ENCODE measurements at places on chromosomes 7 and 10. TPM values are rescaled to one million over a fixed set of nuclear protein-coding genes. Genes with fewer than 3 reads are reported as not detected.

ACTR3C gene
- 17.6 TPM for total RNA-seq

ARHGAP22 gene
- total RNA-seq, result 1.6 TPM

PGAM2 gene
- total RNA-seq, result 0.52 TPM

DCLRE1C gene
- total RNA-seq, result 19.0 TPM

CREB5 gene
- 3.6 TPM for total RNA-seq

WIPF3 gene
- total RNA-seq, result 1.6 TPM

- H3K36me3 ChIP-seq, result no peaks in the 10 kb centered on the region
- H3K4me3 ChIP-seq, result no peak overlapping the region
- H3K27ac ChIP-seq, result no peak overlapping the region
- no peak for DNase-seq
- H3K27me3 ChIP-seq, result no peaks in the 10 kb centered on the region
These were observed 114.8 kb downstream of the FAM53B start for GRCh38 chr10:124629415-124629814.

DNA sequence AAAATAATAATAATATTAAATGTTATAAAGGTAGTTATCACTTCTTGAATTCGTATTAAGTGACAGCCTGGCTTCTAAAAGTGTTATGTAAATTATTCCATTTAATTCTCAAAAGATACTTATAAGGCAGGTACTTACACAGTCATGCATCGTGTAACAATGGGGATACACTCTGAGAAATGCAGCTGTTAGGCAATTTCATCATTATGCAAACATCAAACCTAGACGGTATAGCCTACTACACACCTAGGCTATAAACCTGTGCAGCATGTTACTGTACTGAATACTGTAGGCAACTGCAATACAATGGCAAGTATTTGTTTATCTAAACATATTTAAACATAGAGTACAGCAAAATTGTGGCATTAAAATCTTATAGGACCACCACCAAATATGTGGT is 1.5 kb downstream of the IFIT1 start:
- peak; percentile 1 for DNase-seq
- H3K27me3 ChIP-seq, result no peaks in the 10 kb centered on the region
- H3K4me3 ChIP-seq, result no peak overlapping the region
- no peaks in the 10 kb centered on the region for H3K4me1 ChIP-seq

DNA sequence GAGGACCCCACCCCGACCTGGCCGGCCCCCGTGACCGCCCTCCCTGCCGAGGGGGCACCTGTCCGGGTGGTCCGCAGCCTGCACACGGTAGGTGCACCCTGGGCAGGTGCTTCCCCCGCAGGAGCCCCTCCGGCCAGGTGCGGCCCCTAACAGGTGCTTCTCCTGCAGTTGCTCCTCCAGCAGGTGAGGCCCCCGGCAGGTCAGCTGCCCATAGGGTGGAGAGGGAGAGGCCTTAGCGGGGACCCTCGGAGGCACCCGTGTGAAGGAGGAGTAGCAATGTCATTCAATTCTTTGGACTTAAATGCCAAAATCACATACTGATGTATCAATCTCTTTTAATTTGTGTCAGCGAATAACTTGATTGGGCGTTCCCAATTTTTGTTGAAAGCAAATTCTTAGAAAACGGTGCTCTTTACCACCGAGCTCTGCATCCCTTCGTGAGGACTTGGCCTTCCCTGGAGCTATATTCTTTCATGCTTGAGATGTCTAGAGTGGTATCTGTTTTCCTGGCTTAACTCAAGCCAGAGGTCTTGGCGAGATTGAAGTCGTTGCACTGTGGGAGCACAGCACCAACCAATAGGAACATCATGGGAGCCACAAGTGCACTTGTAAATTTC is 738 bp upstream of the NCAPG2 start:
- DNase-seq, result no peak
- no peaks in the 10 kb centered on the region for H3K36me3 ChIP-seq
- no peaks in the 10 kb centered on the region for H3K4me1 ChIP-seq
- peak overlapping the region; percentile 95 for H3K4me3 ChIP-seq

DNA sequence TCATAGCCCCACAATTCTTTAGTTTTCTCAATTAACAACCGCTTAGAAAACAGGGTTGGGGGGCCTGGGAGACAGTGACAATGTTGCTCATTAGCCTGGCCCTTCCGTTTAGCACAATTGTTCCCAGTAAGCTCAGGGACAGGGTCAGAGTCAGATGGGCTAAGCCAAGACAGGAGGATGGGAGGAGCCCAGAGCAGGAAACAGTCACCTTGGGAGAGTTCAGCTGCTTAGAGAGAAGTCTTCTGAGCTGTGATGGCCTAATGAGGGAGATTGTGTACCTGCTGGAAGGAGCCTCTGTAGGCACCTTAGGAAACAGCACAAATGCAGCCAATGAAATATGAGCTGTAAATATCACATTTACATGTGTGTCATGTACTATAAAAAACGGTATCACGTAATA is 35.9 kb downstream of the SVOPL start:
- no peaks in the 10 kb centered on the region for H3K4me1 ChIP-seq
- no peak overlapping the region for H3K27ac ChIP-seq
- no peak overlapping the region for H3K4me3 ChIP-seq

DNA sequence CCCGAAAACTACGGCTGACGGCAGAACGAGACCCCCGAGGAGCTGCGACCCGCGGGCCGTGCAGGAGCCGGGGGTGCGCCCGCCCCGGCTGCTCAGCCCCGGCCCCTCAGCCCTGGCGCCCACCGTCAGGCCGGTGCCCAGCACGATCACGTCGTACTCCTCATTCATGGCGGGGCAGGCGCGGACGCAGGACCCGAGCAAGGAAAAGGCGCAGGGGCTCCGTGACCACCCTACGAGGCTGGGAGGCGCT is 218 bp downstream of the GDI2 start:
- H3K27me3 ChIP-seq, result no peaks in the 10 kb centered on the region
- H3K4me3 ChIP-seq, result peak overlapping the region; percentile 78
- no peaks in the 10 kb centered on the region for H3K36me3 ChIP-seq
- H3K4me1 ChIP-seq, result no peaks in the 10 kb centered on the region
- no peak for DNase-seq
- H3K27ac ChIP-seq, result peak overlapping the region; percentile 98

GRCh38 chr10:62005281-62005680 is 103.8 kb downstream of the ARID5B start:
- no peak for DNase-seq
- H3K27ac ChIP-seq, result no peak overlapping the region
- H3K27me3 ChIP-seq, result no peaks in the 10 kb centered on the region
- H3K36me3 ChIP-seq, result no peaks in the 10 kb centered on the region
- peaks cover 5% of the 10 kb centered on the region for H3K4me1 ChIP-seq

- no peak overlapping the region for H3K27ac ChIP-seq
- no peaks in the 10 kb centered on the region for H3K36me3 ChIP-seq
- H3K4me3 ChIP-seq, result no peak overlapping the region
- H3K27me3 ChIP-seq, result no peaks in the 10 kb centered on the region
These were observed 99.4 kb downstream of the TCERG1L start for GRCh38 chr10:131211965-131212619.

DNA sequence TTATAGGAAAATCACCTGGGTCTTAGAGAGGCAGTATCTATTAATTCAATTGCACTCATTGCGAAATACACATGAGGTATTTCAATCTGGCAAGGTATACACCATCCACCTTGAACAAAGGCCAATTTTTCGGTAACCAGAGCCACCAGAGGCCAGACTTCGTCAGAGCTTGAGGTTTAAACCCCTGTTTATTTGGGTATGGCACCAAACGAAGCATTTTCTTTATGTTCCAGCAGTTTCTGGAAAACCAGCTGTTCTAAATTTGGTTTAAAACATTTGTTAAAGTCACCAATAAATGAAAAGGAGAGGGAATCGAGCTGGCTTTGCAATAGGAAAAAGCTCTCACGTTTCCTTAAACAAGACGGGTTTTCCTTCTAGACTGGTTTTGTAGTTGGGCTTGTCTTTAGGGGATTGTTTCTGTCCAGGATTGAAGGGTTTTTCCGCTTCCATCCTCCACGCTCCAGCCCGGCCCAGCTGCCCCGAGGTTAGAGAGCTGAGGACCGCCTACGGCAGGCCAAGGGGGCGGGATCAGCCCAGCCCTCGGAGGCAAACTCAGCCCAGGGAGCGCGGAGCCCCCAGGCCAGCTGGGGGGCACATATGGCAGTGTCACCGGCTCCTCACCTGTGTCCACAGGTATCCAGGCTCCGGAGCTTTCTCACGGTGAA is 539.4 kb upstream of the MGMT start:
- no peak overlapping the region for H3K27ac ChIP-seq
- DNase-seq, result no peak
- no peak overlapping the region for H3K4me3 ChIP-seq
- H3K36me3 ChIP-seq, result no peaks in the 10 kb centered on the region
- H3K27me3 ChIP-seq, result no peaks in the 10 kb centered on the region

DNA sequence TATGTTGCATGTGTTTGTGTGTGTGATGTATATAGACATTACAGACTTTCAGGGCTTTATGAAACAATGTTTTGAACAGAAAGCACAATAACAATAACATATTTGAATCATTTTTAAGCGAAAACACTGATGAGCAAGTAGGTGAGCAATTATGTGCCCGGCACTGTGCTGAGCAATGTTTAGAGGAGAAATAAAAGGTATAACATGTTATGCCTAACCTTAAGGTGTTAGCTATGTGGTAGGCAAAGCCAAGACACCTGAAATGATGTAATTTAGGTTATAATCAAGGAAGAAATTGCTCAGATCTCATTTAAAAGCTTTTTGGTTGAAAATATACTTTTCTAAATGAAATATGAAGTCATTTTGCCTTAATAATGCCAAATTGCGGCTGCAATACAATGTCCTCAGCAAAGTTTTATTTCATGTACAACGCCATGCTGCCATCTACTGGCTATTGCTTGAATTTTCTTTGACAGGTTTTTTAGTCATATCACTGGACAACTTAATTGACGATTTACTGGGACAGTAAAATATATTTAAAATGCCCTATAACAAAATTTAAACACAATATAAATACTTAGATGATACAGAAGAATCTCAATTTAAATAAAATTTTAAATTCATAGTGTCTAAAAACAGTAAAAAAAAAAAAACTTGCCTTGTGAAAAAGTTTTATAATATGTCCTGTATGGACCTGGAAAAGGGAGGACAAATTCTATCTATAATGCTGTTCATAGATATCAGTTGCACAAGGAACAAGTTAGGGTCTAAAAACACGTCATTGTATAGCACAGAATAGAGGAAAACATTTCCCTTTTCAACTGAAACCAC is 131.1 kb upstream of the CDK1 start:
- H3K4me3 ChIP-seq, result no peak overlapping the region
- no peak overlapping the region for H3K27ac ChIP-seq
- H3K27me3 ChIP-seq, result no peaks in the 10 kb centered on the region
- DNase-seq, result peak; percentile 56
- H3K36me3 ChIP-seq, result no peaks in the 10 kb centered on the region

GRCh38 chr10:22489975-22490374 is 144.7 kb downstream of the SPAG6 start:
- no peaks in the 10 kb centered on the region for H3K36me3 ChIP-seq
- DNase-seq, result no peak
- no peaks in the 10 kb centered on the region for H3K4me1 ChIP-seq
- no peaks in the 10 kb centered on the region for H3K27me3 ChIP-seq
